ENCODE measurements at places on chromosomes 6 and 20.

DNA sequence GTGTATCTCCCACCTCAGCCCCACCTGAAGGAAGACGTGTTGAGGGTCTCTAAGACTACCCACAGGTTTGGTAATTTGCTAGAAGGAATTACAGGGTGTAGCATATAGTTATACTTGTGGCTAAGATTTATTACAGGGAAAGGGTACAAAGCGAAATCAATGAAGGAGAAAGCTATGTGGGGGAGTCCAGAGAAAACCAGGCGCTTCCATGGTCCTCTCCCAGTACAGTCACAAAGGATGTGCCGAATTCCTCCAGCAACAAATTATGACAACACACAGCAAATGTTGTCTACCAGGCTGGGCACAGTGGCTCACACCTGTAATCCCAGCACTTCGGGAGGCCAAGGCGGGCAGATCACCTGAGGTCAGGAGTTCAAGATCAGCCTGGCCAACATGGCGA is 64.1 kb upstream of the TGM3 start:
- no peak for DNase-seq

- DNase-seq, result no peak
Measured at GRCh38 chr20:32190616-32191415, 16.7 kb downstream of the PLAGL2 start.

DNA sequence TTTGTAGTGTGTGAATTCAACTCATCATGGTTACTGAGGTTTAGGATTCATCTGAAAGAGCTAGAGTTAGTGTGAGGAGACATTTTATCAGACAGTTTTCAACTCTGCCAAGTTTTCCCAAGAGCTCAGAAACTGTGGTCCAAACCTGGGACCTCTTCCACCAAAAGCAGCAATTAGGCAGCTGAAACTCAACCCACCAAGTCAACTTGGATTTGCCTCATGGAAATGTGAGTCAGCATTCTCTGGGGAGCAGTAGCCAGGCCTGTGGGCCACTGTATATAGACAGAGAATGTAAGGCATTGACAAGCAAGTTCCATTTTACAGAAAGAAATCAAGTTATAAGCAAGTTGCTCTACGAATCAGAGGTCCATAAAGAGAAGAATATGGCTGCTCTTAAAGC is 178.8 kb upstream of the HDDC2 start:
- no peak for DNase-seq

GRCh38 chr6:104705095-104705707 is 154.5 kb downstream of the HACE1 start:
- peak; percentile 64 for DNase-seq

GRCh38 chr20:21109144-21109543 is 3.0 kb upstream of the LINC00237 start:
- DNase-seq, result peak; percentile 7

DNA sequence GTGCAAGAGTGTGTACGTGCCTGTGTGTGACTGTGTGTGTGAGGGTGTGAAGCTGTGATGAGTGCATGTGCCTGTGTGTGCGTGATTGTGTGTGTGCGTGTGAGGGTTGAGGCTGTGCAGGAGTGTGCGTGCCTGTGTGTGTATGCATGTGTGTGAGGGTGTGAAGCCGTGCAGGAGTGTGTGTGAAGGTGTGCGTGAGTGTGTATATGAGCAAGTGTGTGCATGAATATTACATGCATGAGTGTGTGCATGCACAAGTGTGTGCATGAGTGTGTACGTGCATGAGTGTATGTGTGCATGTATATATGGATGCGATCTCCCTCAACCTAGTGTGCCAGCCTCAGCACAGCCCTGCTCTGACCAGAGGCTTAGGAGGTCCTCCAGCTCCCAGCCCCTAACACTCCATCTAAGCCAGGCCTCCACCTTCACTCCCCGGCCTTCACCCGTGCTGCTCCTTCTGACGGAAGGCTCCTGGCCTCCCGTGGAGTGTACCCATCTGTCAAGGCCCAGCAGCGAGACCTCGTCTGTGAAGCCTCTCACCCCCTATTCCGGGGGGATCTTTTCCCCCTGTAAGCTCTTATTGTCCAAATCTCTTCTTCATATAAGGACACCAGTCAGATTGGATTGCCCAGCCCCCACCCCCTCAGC is 19.9 kb upstream of the PHACTR3 start:
- DNase-seq, result no peak

DNA sequence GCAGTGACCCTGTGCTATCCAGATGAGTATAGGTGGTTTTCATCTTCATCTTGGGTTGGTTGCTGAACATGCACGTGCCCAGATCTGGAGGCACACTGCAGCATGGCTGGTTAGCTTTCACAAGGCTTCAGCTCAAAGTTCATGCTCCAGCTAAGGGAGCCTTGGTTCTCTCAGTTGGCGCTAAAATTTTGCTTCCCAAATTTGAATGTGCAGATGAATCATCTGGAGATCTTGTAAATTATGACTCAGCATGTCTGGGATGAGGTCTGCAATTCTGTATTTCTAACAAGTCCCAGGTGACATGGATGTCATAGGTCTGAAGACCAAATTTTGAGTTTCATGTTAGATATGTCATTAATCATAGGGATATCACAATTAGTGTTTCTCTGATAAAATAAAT is 230.8 kb downstream of the FOXA2 start:
- no peak for DNase-seq

DNA sequence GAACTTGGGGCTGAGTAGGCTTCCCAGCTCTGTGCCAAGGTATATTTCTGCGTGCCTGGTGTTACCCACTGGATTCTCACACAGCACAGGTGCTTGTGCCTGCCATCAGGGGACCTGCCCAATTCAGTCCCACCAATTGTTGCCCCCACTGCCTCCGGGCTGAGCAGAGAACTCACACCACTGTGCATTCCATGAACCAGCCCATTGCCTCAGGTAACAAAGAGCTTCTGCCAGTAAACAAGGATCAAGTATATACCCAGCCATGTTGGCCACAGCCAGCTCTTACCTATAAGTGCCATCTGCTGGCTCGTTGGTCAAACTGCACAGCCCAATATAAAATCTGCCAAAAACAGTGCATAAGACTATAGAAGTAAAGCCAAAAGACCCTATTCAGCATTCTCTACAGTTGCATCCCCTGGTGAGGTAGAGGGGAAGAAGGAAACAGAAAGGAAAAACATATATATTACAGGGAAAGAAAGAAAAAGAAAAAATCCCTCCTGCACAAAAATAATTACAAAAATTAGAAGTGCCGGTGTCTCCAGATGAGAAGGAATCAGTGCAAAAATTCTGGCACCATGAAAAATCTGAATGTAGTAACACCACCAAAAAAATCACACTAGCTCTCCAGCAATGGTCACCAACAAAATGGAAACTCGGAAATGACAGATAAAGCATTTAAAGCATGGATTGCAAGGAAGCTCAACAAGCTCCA is 241.4 kb downstream of the IBTK start:
- peak; percentile 40 for DNase-seq

- peak; percentile 82 for DNase-seq
Measured at GRCh38 chr20:11902285-11902697, 15.4 kb upstream of the BTBD3 start.

DNA sequence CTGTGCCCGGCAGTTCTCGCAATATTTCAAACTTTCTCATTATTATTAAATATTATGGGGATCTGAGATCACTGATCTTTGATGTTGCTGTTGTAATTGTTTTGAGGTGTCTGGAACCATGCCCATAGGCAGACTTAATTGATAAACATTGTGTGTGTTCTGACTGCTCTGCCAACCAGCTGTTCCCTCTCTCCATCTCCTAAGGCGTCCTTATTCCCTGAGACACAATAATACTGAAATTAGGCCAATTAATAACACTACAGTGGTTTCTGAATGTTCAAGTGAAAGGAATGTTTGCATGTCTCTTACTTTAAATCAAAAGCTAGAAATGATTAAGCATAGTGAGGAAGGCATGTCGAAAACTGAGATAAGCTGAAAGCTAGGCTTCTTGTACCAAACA is 7.6 kb downstream of the MAPK14 start:
- DNase-seq, result peak; percentile 43

- peak; percentile 95 for DNase-seq
Measured at GRCh38 chr6:81451787-81452186, 300.7 kb downstream of the TENT5A start.

DNA sequence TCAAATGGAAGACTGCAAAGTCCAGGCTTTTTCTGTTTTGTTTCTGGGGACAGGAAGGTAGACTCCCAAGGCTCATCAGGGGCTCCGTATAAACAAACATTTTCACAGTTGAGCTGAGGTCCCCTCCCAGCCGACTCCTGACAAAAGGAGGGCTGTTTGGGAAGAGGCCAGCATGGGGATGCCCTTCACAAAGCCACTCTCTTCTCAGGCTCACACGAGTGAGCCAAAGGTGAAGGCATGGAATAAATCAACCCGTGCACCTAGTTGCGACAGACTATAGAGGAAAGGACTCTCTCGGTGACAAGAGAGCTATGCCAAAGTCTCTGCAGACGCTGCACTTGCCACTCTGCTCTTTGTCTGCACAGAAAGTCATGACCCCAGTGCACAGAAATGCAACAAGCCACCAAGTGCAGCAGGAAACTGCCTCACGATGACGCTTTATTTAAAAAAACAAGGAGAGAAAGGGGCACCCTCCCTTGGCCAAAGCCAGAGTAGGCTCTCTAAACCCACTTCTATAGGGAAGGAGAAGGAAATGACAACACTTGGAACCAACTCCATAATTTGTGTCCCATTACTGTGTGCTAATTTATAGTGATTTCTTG is 21.0 kb downstream of the JAG1 start:
- DNase-seq, result peak; percentile 17

GRCh38 chr6:39061182-39061581 is 12.6 kb downstream of the GLP1R start:
- DNase-seq, result no peak

DNA sequence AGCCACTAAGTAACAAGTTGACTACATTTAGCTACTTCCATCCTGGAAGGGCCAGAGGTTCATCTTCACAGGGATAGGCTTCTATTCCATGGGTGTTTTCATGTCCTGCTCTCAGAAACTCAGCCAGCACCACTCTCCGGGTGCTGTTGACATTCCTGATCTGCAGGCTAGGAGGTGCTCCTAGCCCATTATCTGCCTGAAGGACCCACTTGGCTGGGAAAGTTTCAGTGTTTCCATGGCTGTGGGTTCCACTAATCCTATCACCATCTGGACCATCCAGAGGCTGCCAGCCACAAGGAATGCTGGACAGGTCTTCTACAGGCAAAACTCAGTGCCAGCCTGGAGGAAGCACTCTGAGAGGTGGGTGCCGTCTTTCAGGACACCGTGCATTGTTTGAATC is 45.2 kb downstream of the HLA-G start:
- no peak for DNase-seq

- DNase-seq, result no peak
Measured at GRCh38 chr6:24006254-24006653, 119.8 kb upstream of the NRSN1 start.

DNA sequence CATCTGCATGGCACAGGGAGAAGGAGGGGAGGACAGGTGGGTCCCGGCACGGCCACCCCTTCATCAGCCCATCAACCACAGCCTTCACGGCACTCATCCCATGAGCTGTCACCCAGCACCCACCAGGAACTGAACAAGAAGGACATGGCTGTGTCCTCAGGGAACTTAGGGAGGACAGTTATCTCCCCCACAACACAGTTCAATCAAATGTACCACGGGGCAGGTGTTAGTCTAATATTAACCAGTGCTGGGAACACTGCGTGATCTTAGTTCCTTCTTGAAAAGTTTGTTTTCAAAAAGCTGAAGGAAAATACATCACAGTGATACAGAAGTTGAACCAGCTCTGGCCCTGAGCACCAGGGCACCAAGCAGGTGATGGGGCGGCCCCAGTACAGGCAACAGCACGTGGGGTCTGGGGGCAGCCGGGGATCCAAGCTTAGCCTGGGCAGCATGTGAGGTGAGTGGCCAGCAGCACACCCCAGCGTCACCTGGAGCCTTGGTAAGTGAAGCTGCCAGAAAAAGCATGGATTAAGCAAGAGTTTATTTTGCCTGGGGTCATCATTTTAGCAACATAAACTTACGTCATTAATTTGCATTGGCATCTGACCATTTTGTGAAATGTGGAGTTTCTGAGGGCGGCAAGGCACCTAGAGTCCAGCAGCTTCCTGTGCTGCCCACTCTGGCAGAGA is 35.5 kb upstream of the AFDN start:
- no peak for DNase-seq

GRCh38 chr20:61436667-61437279 is 184.7 kb downstream of the CDH4 start:
- peak; percentile 58 for DNase-seq

DNA sequence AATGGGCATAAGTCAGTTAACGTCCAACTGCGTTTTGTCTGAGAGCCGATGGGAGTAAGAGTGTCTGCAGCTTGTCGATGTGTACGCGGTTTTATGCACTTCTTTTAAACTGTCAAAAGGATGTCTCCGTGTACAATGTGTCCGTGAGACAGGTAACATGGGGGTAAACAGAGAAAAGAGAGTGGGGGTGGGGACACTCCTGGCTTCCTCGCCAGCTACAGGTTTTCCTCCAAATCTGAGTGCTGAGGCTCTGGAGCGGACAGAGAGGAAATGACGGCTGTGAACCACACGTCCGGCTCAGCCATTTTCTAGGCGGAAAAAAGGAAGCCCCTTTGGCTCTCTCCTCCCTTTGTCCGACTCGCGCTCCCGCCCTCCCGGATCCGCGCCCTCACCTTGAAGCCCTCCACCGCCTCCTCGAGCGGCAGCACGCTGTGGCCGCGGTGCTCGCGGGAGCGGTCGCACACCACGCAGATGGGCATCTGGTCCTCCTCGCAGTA is 916 bp downstream of the TRIM27 start:
- peak; percentile 31 for DNase-seq

DNA sequence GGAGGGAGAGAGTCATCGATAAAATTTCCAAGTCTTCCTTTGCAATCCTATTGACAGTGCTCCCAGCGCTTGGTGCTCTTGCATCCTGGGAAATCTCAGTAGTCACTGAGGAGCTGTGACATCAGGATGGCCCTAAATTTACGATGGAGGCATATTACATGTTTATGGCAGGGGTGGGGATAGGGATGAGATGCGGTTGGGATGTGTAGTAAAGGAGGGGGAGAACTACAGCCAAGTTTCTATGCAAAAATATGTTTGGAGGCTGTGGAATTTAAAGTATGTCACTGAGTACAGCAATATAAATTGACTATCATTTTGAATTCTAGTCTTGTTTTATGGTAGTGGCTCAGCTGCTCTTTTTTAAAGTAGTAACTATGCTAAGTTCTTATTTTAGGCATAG is 544.9 kb downstream of the PKHD1 start:
- DNase-seq, result no peak

DNA sequence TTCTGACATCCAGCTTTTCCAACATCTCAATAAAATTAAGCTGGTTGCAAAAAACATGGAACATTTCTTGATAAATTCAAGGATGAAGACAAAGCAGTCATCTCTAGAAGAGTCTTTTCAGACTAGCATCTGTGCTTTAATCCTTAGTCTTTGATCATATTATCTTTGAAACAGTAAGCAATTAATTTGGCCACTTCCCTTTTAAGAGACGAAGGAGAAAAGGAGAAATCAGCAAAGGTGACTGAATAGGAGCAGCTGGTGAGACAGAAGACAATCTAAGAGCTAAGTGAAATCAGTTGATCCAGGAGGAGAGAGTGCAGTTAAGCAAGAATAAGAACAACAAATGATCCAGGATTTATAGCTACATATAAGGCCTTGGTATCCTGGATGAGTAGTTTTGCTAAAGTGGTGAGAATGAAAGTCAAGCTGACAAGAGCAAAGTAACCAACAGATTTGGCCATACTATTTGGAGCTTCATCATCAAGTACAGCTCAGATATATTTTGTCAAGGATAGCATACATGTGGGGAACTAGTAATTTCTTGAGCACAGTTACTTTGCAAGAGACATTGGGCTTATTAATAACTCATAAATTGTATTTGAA is 215.5 kb downstream of the ADGB start:
- peak; percentile 40 for DNase-seq

GRCh38 chr6:79833264-79833963 is 113.9 kb downstream of the ELOVL4 start:
- no peak for DNase-seq

GRCh38 chr6:47160702-47161101 is 118.6 kb upstream of the ADGRF1 start:
- no peak for DNase-seq
